ENCODE measurements at places on chromosomes 3 and 15. TPM values are rescaled to one million over a fixed set of nuclear protein-coding genes. Genes with fewer than 3 reads are reported as not detected.

SSUH2 gene
- total RNA-seq = 0.78 TPM

PAK6 gene
- 11.2 TPM for total RNA-seq

MASP1 gene
- total RNA-seq = 17.2 TPM

PLA1A gene
- total RNA-seq = not detected

HTR3E gene
- total RNA-seq = not detected

PCLAF gene
- 5.0 TPM for total RNA-seq

GPR62 gene
- 0.62 TPM for total RNA-seq

Data from occipital lobe (tissue), 3 donors.